Left ventricle myocardium inferior (tissue), 1 donor: ENCODE measurements at places on chromosomes 3 and 15. TPM values are rescaled to one million over a fixed set of nuclear protein-coding genes. Genes with fewer than 3 reads are reported as not detected.

GRCh38 chr3:111861391-111861790 is 2.3 kb downstream of the PHLDB2 start:
- no peak for DNase-seq

The TMEM207 gene
- total RNA-seq = not detected

- no peak for DNase-seq
These were observed 55.4 kb upstream of the SEC13 start for GRCh38 chr3:10376353-10376752.

The IL17RD gene
- 9.6 TPM for total RNA-seq

DNA sequence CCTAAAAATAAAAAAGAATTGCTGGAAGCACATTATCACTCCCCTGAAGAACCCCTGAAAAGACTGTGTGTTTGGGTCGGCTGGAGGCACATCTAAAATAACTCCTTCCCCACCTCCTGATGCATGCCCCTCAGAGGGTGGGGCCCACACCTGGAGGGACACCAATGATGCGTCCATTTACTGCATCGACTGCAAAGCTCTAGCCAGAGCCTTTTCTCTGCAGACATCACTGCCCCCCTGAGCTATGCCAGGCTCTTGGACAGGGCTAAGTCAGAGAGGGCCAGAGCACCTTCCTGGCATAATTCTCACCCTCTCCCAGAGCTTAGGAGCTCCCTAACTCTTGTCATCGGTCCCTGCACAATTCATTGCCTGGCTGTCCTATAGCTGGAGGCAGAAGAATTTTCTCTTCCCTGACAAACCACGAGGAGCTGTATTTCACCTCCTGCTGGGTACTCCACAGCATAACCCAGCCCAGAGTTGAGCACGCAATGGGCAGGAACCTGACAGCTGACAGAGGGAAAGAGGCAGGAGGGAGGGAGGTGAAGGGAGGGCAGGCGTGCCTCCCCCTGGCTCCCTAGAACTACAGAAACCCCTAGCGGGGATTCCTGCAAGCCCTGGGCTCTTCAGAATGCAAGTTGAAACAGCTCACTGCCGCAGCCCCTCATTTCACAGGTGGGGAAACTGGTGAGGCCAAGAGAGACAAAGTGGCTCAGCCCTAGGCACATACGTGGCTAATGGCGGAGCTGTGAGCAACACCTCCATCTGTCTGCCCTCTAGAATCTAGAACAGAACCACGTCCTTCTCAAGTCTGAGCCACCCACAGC is 46.6 kb downstream of the XXYLT1 start:
- DNase-seq = no peak

DNA sequence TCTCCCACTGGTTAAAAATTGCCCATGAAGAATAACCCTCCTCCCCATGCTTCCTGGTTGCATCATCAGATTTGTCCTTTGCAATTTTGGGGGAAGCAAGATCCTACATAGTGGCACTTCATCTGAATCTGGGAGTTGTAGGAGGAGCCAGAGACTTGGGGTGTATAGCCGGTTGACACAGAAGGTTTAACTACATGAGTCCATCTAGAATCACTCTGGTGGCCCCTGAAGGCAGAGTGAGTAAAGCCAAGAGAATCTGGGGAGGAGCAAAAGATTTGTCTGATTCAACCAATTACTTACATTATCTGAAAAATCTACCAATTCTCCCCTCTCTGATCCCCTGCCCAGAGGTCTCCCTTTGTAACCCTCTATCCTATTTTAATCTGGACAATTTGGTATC is 50.1 kb downstream of the SYN2 start:
- DNase-seq = no peak

The GABRG3 gene
- total RNA-seq = not detected

The CGNL1 gene
- total RNA-seq = 31.9 TPM

The MLF1 gene
- total RNA-seq = 200 TPM

- DNase-seq = no peak
These were observed 26.5 kb downstream of the MEF2A start for GRCh38 chr15:99592145-99592791.

DNA sequence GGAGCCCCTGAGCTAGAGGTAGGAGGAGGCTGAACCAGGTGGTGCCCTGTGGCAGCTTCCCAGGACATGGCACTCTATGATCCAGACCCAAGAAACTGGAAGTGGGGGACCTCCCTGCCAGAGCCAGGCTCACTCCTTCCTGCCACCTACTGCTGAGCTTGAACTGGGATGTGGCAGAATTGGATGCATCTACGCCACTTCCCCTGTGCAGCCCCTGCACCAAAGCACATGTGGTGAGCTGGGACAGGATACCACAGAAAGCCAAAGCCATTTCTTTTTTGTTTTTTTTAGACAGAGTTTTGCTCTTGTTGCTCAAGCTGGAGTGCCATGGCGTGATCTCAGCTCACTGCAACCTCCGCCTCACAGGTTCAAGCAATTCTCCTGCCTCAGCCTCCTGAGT is 518.0 kb upstream of the PPP2R3A start:
- no peak for DNase-seq

DNA sequence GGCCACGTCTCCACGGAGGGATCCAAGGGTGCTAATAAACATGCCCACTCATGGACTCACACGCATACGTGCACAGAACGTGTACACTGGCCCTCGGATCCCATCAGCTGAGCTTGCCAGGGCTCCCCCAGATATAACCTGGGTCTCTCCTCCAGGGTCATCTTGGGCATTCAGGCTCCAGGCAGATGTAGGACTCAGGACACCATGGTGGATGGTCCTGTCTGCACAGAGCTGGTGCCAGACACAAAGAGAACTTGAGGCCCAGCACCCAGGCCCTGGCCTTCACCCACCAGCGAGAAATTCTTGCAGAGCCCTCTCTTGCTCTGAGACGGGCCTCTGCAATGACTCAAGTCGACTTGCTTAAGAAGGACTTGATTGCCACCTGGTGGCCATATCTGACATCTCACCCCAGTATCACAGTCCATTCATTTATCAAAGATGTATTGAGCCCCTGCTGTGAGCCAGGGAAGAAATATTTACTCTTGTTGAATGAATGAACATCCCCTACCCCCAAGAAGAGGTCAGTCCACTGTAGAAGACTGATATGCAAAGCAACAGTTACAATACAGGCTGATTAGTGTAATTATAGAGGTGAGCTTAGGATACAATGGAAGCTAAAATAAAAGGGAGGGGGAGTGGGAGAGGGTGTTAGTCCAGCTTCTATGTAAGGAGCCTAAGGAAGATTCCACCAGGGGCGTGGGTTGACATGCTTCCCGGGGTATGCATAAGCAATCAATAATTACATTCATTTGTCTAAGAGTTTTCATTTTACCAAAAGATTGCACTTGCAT is 34.2 kb upstream of the VPS8 start:
- peak; percentile 83 for DNase-seq

DNA sequence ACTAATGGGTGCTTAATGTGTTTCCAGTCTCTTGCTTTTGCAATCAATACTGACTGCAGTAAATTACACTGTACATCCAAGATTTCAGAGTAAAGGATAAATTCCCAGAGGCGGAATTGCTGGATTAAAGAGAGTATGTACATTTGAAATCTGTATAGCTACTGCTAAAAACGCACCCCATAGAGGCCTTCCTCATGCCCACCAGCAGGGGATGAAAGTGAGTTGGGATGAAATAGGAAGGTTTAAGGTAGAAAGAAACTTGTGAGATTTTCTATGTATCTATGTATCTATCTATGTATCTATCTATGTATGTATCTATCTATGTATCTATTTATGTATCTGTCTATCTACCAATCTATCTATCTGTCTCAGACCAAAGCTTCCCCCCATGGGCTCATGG is 28.4 kb downstream of the TMEM44 start:
- DNase-seq = no peak

The CHRM5 gene
- total RNA-seq = not detected

DNA sequence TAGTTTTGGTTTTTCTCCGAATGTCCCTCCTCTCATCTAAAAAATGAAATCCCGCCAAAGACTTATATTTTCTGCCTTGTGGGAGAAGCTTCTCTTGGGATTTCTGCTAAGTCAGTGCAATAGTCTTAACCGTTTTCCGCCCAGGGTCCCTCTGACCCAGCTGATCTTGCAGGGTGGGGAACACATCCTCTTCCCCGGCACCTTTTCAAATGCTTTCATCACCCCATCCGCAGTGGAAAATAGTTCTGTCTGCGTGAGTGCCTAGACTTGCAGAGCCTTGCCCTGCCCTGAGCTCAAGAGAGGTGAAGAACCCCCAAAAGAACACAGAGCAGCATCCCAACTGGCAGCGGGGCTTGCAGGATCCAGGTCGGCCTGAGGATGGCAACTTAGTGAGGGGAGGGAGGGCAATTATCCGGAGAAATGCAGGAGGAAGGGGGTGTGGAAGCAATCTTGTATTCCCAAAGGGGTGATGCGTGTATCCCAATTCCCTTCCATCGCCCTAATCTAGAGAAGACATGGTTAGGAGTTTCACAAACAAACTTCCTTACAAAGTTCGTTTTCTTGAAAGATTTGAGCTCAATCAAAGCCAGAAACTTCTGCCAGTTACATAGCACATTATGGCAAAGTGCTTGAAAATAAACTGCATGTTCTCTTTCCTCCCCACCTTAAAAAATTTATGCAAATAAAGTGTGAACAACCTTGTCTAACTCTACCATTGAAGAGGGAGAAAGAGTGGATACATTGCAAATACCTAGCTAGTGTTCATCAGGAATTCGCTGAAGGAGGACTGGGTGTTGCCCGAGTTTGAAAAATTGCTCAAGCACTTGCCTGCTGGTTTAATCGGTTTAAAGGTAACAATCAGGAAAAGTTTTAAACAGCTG is 79.9 kb downstream of the NR2F2 start:
- DNase-seq = no peak

DNA sequence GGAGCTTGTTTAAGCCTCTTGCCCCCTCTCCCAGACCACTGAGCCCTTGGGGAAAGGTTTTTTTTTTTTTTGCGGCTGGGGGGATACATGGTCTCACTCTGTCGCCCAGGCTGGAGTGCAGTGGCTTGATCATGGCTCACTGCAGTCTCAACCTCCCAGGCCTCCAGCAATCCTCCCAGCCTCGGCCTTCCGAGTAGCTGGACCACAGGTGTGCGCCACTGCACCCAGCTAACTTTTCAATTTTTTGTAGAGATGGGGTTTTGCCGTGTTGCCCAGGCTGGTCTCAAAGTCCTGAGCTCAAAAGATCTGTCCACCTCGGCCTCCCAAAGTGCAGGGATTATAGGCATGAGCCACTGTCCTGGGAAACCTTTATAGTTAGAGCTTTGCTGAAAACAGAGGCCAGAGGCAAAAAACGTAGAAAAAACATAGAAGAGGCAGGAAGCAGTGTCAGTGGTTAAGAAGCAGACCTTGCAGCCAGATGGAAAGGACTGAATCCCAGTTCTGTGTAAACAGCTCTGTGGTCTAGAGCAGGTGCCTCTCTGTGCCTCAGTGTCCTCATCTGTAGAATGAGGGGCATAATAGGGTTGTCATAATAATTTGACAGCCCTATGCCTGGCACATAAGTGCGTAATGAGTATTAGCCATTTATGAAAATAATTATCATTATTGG is 33.1 kb downstream of the CMTM7 start:
- DNase-seq = no peak

DNA sequence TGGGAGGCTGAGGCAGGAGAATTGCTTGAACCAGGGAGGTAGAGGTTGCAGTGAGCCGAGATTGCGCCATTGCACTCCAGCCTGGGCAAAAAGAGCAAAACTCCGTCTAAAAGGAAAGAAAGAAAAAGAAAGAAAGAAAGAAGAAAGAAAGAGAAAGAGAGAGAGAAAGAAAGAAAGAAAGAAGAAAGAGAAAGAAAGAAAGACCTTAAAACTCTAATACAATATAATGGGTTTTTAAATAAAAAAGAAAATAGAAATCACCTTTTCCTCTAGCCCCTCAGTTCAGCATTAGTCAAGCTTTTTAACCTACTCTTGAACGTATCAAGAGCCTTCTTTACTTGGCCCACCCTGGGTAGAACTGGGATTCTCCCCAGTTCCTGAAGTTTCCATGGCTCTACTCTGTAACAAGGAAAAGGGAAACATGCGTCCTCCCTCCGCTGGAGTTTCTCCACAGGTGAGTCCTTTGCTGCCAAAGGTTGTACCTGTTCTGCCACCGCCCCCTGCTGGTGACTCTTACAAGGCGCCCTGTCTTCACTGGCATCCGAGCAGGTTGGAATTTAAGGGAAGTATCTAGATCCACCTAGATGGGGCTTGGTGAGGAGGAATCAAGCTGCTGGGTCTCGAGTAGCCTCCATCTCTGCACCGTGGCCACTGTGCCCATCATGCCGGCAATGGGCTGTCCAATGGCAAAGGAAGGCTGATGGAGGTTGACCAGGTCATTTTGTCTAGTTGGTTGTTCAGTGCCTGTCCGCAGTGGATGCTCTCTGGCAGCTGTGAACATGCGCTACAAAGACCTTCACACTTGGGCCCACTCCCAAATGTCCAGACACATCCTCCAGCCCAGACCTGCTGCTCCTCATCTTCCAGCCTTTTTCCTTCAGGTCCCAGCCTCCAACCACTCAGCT is 20.6 kb upstream of the EPHB3 start:
- DNase-seq = peak; percentile 40

DNA sequence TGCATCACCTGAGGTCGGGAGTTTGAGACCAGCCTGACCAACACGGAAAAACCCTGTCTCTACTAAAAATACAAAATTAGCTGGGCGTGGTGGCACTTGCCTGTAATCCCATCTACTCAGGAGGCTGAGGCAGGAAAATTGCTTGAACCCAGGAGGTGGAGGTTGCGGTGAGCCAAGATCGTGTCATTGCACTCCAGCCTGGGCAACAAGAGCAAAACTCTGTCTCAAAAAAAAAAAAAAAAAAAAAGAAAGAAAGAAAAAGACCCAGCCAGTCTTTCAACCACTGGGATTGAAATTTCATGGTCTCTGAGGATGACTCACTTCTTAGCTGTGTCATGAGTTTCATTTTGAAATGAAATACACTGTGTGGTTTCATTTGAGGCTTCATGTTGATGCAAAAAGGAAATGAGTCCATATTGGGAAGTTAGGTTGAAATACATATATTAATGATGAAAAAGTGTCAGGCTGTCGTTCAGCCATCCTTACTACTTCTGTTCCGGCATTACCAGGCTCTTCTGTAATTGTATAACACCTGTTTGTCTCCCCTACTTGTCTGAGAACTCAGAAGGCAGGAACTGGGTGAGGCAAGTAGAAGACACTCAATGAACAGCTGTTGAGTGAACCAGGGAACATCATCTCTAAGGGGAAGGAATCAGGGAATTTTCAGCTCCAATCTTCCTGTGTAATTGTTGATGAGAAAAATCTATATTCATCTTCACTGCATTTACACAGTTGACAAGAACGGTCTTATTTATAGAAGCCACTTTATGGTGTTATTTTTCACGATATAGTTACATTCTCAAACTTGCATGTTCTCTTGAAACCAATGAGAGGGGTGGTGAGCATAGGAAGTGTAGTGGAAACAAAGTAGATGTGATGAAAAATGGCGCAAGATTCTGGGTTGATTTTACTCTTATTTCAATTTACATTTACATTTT is 87.4 kb downstream of the NFKBIZ start:
- no peak for DNase-seq
